ENCODE measurements at places on chromosomes 5 and 9.

DNA sequence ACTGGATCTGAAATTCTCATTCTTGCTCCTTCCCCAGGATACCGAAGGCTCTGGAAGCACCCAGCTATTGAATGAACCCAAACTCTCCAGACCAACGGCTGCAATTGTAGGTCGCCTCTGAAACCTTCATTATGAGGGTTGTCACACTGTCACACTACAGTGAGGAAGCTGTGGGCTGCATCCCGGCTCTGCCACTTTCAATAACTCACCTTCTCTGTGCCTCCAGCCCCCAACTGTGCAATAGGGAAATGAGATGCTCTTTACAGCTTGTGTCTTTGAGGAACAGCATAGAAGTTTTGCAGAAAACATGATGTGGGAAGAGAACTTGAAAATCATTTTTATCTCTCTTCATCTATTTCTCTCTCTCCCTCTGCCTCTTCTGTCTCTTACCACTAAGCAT is 69.6 kb upstream of the TGFBR1 start:
- DNase-seq, result peak; percentile 25

DNA sequence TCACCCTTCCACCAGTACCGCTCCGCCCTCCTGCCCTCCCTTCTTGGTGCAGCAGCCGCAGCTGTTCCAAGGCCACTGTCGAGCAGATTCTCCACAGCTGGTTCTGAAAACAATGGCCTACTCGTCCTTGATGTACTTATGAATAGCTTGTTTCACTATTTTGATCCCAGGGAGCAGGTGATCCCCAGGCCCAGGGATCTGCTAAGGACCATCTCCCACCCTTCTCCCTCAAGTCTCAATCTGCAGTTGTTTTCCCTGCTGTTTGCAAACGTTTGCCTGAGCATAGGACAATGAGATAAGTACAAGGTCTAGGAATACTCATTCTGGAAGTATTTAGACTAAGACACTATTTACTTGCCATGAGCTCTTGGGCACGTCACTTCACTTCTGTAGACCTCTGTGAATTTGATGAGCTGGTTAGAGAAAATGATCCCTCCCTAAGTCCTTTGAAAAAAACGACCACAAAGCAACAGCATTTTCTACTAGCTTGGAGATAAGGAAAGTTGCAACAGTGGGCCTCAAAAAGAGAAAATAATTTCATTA is 1.8 kb downstream of the LURAP1L start:
- DNase-seq, result no peak

GRCh38 chr9:18063856-18064390 is 410.0 kb upstream of the ADAMTSL1 start:
- no peak for DNase-seq

DNA sequence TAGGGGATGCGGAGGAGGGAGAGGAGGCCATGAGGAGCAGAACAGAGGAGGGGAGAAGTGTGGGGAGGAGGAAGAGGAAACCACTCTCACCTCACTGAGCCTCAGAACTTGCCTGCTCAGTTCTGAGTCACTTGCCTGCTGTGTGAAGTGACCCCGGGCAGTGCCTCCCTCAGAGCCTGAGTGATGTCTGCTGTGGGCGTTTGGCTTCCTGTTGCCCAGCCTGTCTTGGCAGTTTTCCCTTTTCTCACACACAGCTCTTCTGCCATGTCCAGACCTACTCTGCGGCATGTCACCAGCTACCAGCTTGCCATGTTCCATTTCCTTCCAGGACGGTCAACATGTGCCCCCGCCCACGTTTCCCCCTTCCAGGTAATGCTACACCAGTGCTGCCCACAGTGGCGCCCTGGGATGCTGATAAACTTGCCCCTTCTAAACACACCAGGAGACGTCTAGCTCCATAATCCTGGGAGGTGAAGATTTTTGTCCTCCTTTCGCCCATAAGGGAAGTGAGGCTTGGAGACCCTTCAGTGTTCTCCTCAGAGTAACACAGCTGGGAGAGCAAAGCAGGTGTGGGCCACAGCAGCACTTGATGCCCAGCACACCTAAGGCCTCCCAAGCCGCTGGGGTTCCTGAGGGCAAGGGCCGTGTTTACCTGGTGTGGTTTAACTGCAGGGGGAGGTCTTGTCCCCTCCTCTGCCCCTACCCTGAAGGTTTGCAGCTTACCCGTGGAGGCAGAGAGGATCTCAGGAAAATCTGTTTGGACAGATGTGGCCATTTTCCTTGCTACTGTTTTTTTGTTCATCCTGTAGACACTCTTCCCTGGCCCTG is 63.8 kb upstream of the RNF130 start:
- DNase-seq, result no peak

GRCh38 chr5:32342656-32343055 is 29.9 kb upstream of the MTMR12 start:
- DNase-seq, result no peak

DNA sequence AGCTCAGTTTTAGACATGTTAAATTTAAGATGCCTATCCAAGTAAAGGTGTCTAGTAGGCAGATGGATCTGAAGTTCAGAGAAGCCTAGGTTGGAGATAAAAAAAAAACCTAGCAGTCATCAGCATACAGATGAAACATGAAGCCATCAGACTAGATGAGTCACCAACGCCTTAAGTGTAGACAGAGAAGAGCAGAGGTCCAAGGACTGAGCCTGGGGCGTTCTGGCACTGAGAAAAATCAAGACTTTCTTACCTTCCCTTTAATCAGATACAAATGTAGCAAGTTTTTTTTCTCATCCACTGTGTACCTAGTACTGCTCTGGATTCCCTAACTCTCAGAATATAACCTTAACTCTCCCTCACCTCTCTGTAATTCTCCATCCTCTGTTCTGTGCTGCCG is 97.3 kb downstream of the SIL1 start:
- no peak for DNase-seq

GRCh38 chr5:1917830-1918487 is 35.2 kb upstream of the IRX4 start:
- no peak for DNase-seq

- DNase-seq, result no peak
These were observed 31.7 kb downstream of the GPR21 start for GRCh38 chr9:123065196-123065595.

GRCh38 chr5:37665272-37665671 is 174.6 kb downstream of the GDNF start:
- no peak for DNase-seq

DNA sequence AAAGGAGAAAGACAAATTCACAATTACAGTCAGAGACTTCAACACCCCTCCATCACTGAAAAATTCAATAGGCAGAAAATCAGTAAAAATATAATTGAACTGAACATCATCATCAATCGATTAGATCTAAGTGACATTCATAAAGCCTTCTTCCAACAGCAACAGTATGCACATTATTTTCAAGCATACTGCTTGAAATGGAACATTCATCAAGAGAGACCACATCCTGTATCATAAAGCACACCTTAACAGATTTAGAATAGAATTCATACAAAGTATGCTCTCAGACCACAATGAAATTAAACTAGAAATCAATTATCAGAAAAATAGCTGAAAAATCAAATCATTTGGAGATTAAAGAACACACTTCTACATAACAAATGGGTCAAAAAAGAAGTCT is 39.1 kb downstream of the ERMP1 start:
- DNase-seq, result no peak

GRCh38 chr5:141742866-141743851 is 61.1 kb upstream of the ARAP3 start:
- no peak for DNase-seq

- no peak for DNase-seq
These were observed 658.5 kb downstream of the BNC2 start for GRCh38 chr9:16211946-16212345.

DNA sequence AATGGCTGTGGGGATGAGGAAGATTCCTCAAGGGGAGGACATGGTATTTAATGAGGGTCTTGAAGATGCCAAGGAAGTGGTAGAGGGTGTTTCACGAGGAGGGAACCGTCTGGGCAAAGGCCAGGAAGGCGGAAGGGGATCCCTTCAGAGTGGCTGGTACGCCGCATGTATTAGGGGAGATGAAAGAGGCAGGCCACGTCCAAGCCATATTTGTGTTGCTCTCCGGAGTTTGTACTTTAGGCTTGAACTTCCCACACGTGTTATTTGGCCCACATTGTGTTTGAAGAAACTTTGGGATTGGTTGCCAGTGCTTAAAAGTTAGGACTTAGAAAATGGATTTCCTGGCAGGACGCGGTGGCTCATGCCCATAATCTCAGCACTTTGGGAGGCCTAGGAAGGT is 1.2 kb downstream of the FXN start:
- no peak for DNase-seq

DNA sequence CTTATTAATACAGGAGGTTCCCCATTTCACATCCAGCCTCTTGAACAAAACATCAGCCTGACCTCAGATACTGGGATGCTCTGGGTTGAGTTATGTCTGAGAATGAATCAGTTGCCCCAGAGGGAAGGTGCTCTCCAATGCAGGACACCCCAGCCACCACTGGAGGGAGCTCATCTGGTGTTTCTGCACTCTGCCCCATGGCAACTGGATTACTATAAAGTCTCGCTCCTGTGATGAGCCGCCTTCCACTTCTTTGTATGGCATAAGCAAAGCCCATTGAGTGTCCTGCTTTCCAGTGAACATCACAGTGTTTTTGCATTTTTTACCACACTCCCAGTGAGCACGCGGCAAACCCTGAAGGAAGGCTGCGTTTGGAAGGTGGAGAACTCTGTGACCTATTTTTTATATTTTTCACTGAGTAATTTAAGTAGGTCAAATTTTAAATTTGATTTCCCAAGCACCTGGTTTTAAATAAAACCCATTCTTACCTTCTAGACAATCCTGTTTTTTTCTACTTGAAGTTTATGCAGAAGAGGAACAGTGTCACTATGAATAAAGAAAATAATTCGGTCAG is 176.9 kb upstream of the WWC1 start:
- peak; percentile 73 for DNase-seq

GRCh38 chr9:114281473-114282103 is 41.3 kb upstream of the ORM1 start:
- DNase-seq, result no peak

- no peak for DNase-seq
These were observed 21.3 kb downstream of the AKNA start for GRCh38 chr9:114366334-114367128.

All from activated T-cell treated with anti-CD3 and anti-CD28 coated beads, Interleukin-2, amount 50 U/mL, for 24 hours (primary cell).